Placental pericyte (primary cell): ENCODE measurements at places on chromosomes 6 and 20. TPM values are rescaled to one million over a fixed set of nuclear protein-coding genes. Genes with fewer than 3 reads are reported as not detected.

STK35 gene
- total RNA-seq = 17.3 and 28.1 TPM in 2 replicates

NDRG3 gene
- 15.1 and 25.9 TPM in 2 replicates for total RNA-seq

CDSN gene
- total RNA-seq = 0.14 TPM in 1 of 2 replicates, not detected in the other

IP6K3 gene
- 0.29 and 2.6 TPM in 2 replicates for total RNA-seq

SCUBE3 gene
- total RNA-seq = 0.22 and 9.9 TPM in 2 replicates

AP5S1 gene
- total RNA-seq = 24.9 and 33.6 TPM in 2 replicates

NSFL1C gene
- 34.4 and 37.9 TPM in 2 replicates for total RNA-seq

BMP7 gene
- total RNA-seq = not detected in 2 replicates
